ENCODE measurements at places on chromosomes 5 and 9.

DNA sequence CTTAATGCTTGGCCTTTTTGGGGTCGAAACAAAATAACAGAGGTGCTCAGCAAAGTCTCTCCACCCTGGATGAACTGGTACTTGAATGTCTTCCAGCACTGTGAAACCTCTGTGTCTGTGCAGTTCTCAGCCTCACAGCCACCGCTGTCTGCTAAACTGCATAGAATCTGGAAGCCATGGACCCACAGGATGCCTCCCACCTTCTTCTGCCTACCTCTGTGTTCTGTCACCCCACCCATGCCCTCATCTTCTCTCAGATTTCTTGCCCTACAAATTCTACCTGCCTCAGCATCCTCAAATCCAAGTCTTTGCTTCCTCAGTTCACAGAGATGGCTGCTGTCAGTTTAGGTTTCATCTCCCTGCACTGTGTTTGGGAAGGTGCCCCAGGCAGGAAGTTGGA, 35.6 kb downstream of the EXOSC2 start:
- no peak for DNase-seq

DNA sequence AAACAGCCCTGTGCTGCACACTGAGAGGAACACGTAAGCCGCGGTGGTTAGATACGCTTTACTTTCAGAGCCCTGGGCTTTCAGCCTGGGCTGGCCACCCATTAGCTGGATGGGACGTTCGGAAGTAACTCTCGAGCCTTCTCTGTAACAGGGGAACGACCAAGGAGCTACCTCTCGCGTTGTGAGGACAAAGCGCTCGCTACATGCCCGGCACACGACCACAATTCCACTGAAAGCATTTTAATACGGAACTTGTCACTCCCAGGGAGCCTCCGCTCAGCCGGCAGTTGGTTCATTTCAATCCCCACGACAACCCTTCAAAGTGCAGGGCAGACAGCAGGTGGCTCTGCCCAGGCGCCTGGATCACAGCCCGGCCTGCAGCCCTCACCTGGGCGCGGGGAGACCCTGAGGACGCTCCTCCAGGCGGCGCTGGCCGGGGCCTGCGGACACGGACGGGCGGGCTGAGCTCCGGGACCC, 368 bp downstream of the SURF1 start:
- DNase-seq: no peak

DNA sequence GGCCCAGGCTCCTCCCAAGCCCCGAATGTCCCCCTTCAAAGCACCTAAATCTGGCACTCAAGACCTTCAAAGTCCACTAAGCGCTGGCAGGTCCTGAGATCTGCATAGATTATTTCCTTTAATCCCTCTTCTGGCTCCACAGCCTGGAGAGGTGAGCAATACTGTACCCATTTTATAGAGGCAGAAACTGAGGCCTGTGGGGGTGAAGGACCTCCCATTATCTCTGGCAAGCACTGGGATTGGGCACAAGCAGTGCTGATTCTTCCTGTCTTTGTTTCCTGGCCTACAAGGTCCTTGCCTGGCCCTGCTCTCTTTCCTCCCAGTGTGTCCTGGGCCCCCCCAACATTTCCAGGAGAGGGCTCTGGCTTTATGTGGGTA, 252.3 kb downstream of the PBX3 start:
- no peak for DNase-seq

DNA sequence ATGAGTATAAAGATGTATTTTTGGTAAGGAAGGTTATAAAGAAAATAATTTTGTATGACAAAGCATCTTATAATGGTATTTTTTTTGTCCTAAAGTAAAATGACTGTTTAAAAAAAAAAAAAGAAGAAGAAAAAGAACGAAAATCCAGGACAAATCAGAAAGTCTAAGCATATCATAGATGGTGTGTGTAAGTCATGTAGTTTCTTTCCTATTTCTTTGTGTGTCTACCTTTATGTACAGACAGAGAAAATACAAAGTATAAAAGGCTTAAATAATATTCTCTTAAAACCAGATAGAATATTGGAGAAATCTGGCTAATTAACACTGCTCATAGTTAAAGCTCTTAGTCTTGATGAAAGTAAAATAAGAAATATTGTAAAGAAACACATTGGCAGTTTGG, 7.7 kb downstream of the RIGI start:
- DNase-seq: no peak

- DNase-seq: peak; percentile 41
Observed at GRCh38 chr9:77011973-77012821, 7.3 kb upstream of the FOXB2 start.

DNA sequence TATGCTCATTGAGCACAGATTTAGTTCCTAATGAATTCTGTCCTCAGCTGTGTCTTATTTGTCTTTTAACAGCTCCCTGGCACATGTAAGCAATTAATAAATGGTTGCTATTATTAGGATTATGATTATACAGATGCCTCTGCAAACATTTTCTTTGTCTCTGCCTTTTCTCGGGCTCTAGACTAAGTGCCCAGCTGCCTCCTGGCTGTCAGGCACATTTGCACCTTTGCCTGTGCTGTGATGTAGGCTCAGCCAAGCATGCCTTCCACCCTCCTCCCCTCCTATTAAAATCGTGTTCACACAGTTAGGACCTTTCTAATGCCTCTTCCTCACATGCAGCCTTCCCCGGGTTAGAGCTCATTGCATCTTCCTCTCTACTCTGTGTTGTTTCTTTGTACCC, 25.7 kb downstream of the NPR3 start:
- no peak for DNase-seq

GRCh38 chr5:78799266-78800017, 150.9 kb upstream of the LHFPL2 start:
- no peak for DNase-seq

- DNase-seq: no peak
Observed at GRCh38 chr9:124873664-124874063, 11.7 kb downstream of the ARPC5L start.

GRCh38 chr9:97570899-97571298, 62.3 kb downstream of the TSTD2 start:
- DNase-seq: no peak

- DNase-seq: no peak
Observed at GRCh38 chr9:77952635-77953328, 78.8 kb downstream of the GNAQ start.

- no peak for DNase-seq
Observed at GRCh38 chr5:135571066-135571609, 7.7 kb downstream of the CXCL14 start.

- DNase-seq: no peak
Observed at GRCh38 chr5:43548358-43548757, 8.5 kb downstream of the PAIP1 start.

- DNase-seq: no peak
Observed at GRCh38 chr9:5510989-5511388, 658 bp downstream of the PDCD1LG2 start.

DNA sequence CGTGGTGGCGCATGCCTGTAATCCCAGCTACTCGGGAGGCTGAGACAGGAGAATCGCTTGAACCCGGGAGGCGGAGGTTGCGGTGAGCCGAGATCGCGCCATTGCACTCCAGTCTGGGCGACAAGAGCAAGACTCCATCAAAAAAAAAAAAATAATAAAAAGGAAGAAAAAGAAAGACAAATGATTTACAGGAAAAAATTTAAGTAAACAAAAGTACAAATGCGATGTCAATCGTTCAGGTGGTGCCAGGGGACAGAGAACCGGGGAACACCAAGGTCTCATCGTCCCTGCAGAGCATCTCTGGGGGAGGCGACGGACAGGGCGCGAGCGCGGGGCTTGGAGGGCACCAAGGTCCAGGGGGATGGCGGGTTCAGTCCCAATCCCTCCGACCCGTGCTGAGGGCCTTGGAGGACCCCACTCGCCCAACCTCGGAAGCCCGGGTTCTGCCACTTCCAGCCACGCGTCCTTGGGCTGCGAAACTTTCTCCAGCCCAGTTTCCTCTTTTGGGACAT, 607 bp upstream of the HNRNPAB start:
- DNase-seq: no peak

DNA sequence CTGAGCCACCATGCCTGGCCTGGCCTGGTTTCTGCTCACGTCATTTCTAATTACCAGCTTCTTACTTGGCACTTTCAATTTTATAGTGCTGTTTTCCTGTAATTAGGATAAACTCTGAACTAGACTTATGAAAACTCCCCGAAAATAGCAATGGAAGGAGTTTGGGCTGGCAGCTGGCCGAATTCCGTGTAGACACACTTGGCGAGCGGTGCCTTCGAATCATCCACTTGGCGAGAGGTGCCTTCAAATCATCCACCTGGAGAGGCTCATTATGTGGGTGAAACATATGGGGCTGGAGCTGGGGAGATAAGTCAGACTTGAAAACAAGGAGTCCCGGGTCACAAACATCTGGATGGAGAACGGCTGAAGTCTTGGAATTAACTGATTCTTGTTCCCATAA, 203.7 kb downstream of the ROR2 start:
- no peak for DNase-seq

GRCh38 chr9:26159575-26160392, 481.5 kb upstream of the TUSC1 start:
- no peak for DNase-seq

DNA sequence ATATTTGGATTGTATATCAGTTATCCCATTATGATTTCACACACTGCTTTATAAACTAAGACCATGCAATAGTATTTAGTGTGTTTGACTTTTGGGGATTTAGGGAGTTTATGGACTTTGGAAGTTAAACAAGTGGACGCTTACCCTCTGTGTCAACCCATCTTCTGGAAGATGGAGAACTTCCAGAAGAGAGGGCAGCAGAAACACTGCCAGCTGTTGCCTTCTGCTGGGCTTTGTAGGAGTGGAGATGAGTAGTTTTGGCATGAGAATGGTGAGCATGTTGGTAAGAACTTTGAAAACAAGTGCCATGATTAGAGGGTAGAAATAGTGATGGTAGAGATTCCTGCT, 2.2 kb downstream of the DNAJC25 start:
- DNase-seq: no peak

- no peak for DNase-seq
Observed at GRCh38 chr5:36073595-36074216, 7.0 kb upstream of the UGT3A2 start.
